ENCODE measurements at places on chromosomes 5 and 9.
A peak's percentile ranks its signal among the peaks of the same experiment; 100 is the strongest.

- DNase-seq, result no peak
Measured at GRCh38 chr9:5113994-5114748, 71.3 kb downstream of the INSL6 start.

- no peak for DNase-seq
Measured at GRCh38 chr5:172635038-172635437, 6.0 kb upstream of the NEURL1B start.

GRCh38 chr5:149724130-149724840 is 5.8 kb upstream of the PPARGC1B start:
- DNase-seq, result no peak

DNA sequence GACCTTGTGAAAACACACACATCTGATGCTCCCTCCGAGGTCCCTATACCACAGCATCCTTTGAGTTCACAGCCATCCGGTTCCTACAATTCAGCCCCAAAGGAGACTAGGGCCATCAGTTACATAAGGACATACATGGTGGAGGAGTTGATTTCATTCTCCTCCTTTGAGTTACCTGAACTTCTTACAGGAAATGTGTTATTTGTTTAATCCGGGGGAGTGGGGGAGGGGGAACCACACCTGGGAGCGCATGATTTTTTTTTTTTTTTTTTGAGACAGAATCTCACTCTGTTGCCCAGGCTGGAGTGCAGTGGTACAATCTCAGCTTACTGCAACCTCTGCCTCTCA is 30.7 kb downstream of the SEMA4D start:
- DNase-seq, result no peak

- no peak for DNase-seq
Measured at GRCh38 chr9:1535051-1535450, 480.1 kb upstream of the SMARCA2 start.

- peak; percentile 28 for DNase-seq
Measured at GRCh38 chr5:72848474-72849428, 32.3 kb downstream of the TNPO1 start.

GRCh38 chr9:137084526-137084925 is 2.3 kb upstream of the MAN1B1 start:
- no peak for DNase-seq

DNA sequence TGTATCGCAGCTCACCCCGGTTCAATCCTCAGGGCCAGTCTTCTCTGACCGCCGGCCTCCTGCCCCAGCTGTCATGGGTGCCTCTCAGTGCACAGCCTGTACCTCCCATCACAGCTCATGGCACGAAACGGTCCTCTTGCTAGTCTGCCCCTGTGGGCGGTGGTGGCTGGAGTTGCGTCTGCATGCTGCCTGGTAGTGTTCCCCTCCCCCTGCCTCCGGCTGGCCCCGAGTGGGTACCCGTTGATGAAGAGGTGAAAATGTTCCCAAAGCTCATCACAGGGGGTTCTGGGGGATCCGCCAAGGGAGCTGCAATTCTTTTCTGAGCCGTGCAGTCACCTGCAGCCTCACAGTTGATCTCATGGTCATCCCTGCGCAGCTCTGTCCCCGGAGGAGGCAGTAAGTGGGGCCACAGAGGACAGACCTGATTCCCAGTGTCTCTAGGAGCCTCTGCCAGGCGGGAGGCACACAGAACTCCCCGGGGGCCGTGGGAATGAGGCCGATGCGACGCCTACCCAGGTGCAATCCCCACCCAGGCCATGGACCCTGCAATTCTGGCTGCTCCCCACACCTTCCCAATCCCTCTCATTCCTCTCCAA is 34.7 kb upstream of the FIBCD1 start:
- no peak for DNase-seq

GRCh38 chr5:89908876-89909275 is 500.7 kb downstream of the CETN3 start:
- DNase-seq, result no peak

GRCh38 chr5:110329955-110330525 is 396.4 kb downstream of the TMEM232 start:
- no peak for DNase-seq

- no peak for DNase-seq
Measured at GRCh38 chr5:177310757-177311391, 824 bp downstream of the MXD3 start.

DNA sequence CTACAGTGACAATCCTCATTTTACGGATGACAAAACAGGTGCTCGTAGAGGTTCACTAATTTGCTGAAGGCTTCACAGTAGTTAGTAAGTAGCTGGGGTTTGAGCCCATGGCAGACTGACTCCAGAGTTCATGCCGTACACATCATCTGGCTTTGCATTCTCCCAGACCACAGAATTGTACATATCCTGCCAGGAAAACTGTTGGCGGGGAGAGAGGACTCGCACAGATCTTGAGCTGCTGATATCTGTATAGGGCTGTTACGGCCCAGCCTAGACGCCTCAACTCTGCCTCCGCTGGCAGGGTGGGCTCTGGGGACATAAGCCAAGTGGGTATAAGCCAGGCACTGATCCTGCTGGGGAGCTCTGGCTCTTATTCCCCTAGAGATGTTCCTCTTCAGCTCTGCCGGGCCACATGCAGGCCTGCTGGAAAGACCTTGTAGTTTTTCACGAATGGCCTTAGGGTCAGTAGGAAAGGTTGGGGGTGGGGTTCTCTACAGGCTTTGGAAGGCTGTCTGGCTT is 16.3 kb downstream of the LARP1 start:
- no peak for DNase-seq

GRCh38 chr5:150108711-150109514 is 22.6 kb upstream of the CSF1R start:
- no peak for DNase-seq

DNA sequence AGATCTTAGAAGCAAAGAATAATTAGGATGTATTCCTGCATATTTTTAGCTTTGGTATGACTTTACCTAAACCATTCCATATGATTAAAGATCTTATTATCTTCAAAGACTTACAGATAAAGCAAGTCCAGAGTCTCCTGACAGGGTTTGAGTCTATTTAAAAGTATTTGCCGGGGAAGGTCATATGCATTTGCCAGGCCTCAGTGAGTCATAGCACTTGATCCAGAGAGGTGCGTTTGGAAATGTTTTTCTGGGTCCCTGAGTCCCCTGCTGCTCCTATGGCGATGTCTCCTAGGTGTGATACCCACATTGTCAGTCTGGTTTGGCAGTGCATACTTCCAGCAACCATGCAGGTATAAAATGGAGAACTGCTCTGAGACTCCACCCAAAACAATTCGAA is 217.0 kb downstream of the FBXL7 start:
- DNase-seq, result no peak

GRCh38 chr9:89795538-89796195 is 190.9 kb downstream of the GADD45G start:
- no peak for DNase-seq

DNA sequence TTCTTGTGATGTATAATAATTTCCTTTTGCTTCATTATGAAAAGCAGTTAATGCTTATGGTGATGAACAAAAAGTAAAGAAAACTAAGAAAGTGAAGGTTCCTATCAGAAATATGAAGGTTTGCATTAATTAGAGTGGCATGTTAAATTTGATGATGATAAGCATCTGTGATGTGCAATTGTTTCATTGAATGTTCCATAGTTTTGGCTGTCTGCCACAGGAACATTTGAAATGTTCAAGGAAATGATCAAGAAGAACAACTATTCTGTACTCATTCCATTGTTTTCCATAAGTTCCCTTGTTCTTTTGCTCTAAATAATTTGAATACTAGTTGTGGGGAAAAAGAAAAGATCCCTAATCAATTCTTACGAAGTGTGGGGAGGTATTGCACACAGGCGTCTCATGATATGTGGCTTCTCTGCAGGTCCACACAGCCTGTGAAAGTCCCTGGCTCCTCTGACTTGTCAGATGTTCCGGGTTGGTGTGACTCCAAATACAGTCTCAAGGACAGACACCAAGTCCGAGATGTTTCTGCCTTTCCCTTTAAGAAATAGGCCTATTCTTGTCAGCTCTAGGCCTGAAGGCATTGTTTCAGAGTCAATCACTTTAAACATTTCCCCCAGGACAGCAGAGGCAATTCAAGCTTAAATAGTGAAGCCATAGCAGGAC is 152.6 kb upstream of the MAST4 start:
- DNase-seq, result no peak

DNA sequence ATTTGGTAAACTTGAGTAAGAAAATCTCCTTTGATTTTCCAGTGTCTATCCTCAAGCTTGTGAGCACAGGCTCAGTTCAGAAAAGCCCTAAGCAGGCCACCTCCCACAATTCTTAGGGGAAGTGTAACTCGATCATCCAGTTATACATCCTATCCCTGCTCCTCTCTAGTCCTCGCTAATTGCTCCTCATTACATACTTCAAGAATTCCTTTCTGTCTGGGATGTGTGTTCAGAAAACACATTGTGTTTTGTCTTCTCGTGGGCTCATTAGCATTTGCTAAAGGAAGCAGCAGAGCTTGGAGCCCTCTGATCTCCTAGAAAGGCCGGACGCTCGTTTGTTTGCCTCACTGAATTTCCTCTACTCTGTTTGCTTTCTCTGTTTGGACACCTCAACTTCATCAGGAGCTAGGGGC is 268.2 kb upstream of the RFX3 start:
- DNase-seq, result peak; percentile 79

GRCh38 chr5:120108586-120109248 is 355.4 kb upstream of the PRR16 start:
- DNase-seq, result no peak

- DNase-seq, result no peak
Measured at GRCh38 chr5:11248966-11249365, 487.9 kb upstream of the DAP start.

DNA sequence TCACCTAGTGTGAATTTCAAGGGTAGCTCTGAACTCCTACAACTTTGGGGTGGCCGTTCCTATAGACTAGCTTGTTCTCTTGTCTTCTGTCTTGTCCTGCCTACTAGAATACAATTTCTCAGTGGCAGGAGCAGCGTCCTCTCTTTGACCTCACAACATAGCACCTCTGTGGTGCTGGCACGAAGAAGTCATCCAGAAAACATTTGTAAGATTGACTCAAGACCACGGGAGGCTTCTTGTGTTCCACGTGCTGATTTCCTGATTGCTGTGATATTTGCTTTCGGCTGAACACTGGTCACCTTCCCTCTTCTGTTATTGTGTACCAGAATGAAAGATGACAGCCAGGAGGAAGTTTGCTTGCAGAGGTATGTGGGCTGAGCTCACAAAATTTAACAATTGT is 27.0 kb downstream of the SLC1A1 start:
- DNase-seq, result no peak

- no peak for DNase-seq
Measured at GRCh38 chr5:144429405-144429804, 258.7 kb downstream of the KCTD16 start.

DNA sequence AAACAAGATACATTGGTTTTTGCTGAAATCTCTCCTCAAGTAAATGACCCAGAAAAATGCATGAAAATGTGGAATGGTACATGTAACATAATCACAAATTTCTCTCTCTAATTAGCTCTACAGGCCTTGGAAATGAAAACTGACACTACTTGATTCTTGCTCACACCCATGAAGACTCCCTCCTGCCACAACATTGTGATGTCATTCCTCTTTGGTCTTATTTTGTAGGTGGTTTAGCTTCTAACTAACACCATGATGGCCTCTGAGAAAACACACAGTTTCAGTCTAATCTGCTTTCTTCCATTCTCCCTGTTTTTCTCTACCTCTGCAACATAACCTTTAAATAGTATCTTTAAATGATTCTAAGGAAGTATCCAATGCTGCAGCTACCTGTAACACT is 78.6 kb upstream of the FAM174A start:
- no peak for DNase-seq

GRCh38 chr5:158152136-158152535 is 293.2 kb upstream of the CLINT1 start:
- DNase-seq, result no peak

GRCh38 chr5:371811-372555 is 50.5 kb downstream of the AHRR start:
- DNase-seq, result no peak

- no peak for DNase-seq
Measured at GRCh38 chr9:133713150-133713959, 24.8 kb downstream of the SARDH start.

DNA sequence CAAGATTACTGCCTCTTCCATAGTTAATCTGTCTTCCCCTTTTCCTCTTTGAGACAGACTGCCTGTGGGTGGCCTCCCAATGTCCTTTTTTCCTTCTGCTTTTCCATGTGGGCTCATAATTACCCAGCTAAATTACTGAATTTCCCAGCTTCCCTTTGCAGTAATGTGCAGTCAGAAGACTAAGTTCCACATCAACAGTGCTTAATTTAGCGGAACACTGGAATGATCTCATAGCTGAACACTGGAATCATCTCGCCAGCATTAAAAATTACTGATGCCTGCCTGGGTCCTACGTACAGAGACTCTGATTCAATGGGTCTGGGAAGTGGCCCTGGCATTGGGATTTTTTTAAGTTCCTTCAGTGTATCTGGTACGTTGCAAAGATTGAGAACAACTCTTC is 84.3 kb downstream of the DNAH5 start:
- no peak for DNase-seq

DNA sequence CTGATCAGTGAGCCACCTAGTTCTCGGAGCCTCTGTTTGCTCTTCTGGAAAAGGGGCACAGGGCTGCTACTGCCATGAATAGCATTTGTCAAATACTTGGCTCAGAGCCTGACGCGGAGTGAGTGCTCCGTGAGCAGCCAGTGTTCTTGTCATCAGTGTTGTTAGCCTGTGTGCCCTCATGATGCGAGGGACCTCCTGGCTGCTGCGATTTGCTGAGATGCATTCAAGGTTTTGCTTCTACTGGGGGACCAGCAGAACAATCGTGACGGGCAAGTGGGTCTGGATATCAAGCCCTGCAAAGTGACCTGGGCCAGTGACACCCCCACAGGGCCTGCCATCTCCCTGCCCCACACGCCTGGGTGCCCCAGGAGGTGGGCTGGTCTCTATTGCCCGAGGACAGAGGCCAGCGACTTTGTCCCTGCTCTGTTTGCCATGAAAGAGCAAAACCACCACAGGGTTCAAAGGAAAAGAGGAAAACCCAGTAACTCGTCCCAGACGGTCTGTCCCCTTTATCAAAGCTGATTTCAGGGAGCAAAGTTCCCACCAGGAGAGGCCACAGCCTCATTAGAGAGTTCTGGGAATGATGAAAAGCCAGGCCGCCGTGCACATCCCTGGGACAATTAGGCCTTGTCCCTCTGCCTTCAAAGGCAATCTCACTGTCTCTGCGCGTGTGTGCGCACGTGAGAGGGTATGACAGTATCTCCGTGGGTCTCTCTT is 86.5 kb upstream of the LMX1B start:
- no peak for DNase-seq

GRCh38 chr5:93076096-93076495 is 504.9 kb downstream of the NR2F1-AS1 start:
- no peak for DNase-seq

DNA sequence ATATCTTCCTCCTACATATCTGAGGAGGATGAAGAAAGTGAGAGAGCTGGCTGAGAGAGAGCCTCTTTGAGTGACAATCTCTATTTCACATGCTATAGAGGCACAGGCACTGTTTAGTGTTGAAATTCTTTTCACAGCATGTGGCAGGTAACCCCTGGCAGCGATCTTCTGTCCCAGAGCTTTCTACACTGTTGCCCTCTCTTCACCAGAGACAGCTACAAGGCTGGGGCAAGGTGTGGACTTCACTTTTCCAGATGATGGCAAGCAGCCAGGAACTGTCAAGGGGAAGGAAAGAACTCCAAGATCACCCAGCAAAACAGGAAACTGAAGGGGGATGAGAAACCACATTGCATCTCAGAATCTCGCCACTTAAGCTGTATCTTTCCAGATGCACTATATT is 205.2 kb downstream of the CAAP1 start:
- no peak for DNase-seq

- peak; percentile 60 for DNase-seq
Measured at GRCh38 chr5:147782110-147783028, at the start of gene JAKMIP2. Gene JAKMIP2 (minus strand): TSS chr5:147782728. CDS start chr5:147671806, 110,922 bp downstream.
